NCI-H1105 (cell line): ENCODE measurements at places on chromosomes 11 and 22.

- DNase-seq, result peak; percentile 7
Observed at GRCh38 chr11:96664110-96664509, 274.3 kb downstream of the JRKL start.

- no peak for DNase-seq
Observed at GRCh38 chr11:12164061-12165014, 53.9 kb downstream of the MICAL2 start.

GRCh38 chr11:134333946-134334345, 2.2 kb downstream of the GLB1L2 start:
- no peak for DNase-seq

DNA sequence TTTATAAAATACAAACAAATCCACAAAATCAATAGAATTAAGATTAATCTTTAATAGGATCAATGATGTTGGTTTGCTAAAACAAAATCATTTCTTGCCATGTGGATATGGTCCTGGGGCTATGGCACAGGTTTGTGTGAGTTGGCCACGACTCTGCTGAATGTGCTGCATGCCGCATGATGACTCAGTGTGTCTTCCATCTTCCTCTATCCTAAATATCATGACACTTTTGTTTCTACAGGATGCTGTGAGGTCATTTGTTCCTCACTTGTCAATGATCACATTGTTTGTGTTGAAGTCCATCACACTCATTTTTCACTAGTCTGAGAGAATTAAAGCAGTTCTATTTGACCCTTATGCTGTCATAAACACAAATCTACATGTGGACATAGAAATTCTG, 167.2 kb upstream of the ZBED5 start:
- no peak for DNase-seq

GRCh38 chr11:57297221-57297620, 27.5 kb downstream of the TNKS1BP1 start:
- no peak for DNase-seq
